Caco-2 (cell line): ENCODE measurements at places on chromosomes 12 and 14. TPM values are rescaled to one million over a fixed set of nuclear protein-coding genes. Genes with fewer than 3 reads are reported as not detected.

The SCNN1A gene
- total RNA-seq, result 52.6 and 53.5 TPM in 2 replicates

DNA sequence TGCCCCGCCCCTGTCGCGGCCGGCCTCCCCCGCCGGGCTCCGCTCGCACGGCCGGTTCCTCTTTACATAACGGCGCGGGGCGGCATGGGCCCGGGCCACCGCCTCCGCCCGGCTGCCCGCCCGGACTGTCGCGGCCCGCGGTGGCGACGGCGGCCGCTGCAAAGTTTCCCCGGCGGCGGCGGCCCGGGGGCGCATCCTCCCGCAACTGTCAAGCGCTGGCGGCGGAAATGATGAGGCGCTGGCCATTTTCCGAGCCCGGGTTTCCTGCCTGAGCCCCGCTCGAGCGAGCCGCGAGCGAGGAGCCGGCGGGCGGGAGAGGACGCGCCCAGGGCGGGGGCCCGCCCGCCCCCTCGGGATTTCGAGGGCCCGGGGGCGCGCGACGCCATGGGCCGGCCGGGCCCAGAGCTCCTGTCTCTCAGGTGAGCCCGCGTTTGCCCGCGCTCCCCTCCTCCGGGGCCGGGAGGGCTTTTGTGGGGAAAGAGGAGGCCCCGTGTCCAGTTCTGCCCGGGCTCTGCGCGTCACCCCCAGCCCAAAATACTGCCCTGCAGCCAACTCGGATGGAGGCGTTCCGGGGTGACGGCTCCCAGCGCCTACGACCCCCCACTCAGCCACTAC is at the start of gene SH2B3:
TSS of gene SH2B3 (plus strand) at position 65 of the 615 bp plus-strand sequence. CDS start 12,223 bp downstream, outside the sequence.
- DNase-seq, result no peak

DNA sequence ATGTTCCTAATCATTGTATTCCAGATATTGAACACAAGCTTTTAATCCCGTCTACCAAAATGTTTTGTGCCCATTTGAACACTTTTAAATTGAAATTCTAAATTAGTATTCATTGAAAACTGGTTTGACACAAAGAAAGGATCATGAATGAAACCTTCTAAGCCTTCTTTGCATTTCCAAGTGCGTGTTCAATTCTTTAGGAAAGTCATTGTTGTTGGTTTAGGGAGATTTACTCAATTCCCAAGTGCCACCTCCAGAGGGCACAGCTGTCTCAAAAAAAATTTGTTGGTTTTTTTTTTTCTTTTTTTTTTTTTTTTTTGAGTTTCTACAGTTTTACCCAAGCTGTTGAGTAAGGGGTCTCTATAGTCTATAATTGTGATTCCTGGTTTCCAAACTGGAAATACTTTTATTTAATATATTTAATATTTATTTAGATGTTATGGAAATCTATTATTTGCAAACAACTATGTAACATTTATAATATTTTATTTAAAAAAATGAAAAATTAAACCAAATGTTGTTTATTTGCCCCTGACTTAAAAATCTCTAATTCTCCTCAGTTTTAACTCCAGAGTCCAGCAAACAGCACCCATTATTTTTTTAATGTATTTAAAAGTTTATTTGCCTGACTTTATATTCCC is 79.9 kb downstream of the NEDD1 start:
- peak; percentile 10 for DNase-seq

- no peak for DNase-seq
Measured at GRCh38 chr14:106803379-106803778, 1277.0 kb downstream of the TMEM121 start.

DNA sequence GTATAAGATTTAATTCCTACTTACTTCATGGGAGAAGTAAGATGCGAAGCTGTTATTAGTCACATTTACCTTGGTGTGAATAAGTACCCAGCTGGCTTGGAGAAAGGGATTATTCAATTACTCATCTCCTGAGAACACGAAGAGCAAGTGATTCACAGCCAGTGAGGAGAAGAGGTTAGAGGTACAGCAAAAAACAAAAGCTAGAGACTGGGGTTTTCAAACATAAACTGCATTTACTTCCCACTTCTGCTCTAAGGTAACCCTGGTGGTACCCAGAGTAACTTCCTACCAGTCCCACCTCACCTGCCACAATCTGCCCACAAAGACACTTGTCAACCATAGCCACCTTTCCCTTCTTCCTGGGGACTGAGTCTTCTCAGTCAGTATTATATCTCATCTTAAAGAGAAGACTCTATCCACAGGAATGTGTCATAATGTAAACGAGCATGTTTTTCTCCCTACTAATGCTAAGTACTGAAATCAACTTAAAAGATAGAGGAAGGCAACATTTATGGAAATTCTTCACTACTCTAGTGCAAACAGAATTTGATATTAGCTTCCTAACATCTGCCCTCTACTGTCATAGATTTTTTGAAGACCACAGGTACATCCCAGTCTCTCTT is 6.0 kb upstream of the IL22 start:
- DNase-seq, result no peak

DNA sequence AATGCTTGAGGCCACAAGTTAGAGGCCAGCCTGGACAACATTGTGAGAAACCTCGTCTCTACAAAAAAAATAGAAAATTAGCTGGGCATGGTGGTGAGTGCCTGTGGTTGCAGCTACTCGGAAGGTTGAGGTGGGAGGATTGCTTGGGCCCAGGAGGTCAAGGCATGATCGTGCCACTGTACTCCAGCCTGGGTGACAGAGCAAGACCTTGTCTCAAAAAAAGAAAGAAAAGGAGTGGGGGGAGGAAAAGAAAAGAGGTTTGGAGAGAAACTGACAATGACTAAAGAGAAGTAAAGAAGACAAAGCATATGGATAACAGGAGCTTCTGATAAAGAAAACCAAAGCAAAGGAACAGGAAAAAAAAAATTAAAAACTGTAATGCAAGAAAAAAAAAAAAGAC is 37.4 kb upstream of the SELPLG start:
- DNase-seq, result no peak

GRCh38 chr14:59117754-59118528 is 70.5 kb upstream of the DAAM1 start:
- DNase-seq, result no peak
